ENCODE measurements at places on chromosomes 11 and 22.

DNA sequence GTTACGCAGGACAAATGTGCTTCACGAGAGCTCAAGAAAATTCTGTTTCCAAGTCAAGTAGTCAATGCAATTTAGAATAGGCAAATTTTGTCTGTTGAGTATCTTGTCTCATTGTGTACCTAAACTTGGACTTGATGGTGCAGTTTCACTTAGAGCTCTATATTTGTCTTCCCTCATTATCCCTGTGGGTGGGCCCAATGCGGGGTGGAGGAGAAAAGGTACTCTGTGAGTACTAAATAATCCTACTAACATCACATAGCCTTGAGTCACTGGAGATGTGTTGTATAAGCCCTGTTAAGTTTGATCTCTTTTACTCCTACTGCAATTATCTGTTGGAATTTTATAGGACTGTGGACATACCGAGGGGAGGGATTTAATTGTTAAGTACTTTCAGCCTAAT lies 331.2 kb downstream of the METTL15 start:
- no peak for DNase-seq

DNA sequence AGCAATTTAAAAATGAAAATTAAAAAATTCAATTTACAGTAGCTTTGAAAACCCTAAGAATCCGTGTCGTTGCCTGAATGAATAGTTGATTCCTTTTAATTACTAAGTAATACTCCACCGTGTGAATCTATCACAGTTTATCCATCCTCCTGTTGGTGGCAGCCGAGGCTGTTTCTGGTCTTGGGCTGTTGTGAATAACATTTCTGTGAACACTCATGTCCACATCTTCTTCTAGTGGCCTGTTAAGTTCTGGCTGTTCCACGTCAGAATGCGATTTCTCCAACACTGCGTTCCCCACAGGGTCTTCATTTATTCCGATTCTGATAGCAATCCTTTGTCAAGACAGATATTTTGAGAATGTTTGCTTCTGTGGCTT lies 223.0 kb downstream of the TBC1D22A start:
- no peak for DNase-seq

DNA sequence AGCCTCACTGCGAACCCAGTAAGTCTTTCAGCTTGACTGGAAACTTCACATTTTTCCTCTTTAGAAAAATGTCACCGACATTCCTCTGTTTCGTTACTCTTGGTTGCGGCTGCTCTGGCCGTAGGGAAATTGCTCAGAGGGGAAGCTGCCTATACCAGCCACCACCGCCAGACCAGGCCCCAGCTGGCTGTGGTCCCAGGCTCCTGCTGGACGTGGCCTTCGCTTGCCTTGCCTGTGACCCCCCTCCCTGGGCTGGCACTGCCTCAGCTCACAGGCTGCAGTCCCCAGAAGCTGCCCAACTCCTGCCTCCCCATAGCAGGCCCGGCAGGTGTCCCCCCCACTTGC lies 197.8 kb downstream of the MN1 start:
- DNase-seq: no peak

DNA sequence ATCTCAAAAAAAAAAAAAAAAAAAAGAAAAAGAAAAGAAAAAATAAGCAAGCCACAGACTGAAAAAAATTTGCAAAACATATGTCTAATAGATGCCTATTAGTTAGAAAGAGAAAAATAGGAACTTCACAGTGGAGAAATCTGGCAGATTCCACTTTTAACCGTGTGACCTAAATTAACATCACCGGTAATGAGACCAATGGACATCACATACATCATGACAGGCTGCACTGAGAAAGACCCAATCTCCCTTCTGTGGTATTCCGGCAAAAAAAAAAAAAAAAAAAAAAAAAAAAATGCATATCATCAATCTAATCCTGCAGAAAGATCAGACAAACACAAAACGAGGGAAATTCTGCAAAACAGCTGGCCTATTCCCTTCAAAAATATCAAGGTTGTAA lies 46.7 kb upstream of the CECR2 start:
- no peak for DNase-seq

- DNase-seq: no peak
Observed at GRCh38 chr11:69696749-69697468, 6.9 kb downstream of the FGF19 start.

DNA sequence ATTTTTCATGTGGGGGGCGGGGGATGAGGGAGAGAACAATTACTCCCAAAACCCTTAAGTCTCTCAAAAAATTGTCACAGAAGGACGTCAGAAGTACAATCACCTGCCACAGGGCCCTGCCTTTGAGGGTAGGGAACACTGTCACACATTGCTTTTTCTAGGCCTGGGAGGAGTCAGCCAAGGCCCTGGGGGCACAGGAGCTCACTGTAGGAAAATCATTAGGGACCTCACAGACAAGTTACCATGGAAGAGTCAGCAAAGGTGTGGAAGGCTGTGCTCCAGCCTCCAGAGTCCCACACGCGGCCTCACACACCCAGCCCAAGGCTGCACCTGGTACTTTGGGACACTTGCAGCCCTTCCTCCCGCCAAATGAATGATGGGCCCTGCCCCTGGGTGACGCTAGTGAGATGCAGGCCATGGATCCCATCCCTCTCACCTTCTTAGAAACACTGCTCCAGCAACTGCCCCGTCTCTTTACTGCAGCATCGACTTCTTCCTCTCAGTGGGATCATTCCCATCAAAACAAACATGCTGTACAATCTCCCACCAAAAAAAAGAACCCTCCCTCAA lies 3.3 kb downstream of the PLEKHA7 start:
- DNase-seq: no peak

DNA sequence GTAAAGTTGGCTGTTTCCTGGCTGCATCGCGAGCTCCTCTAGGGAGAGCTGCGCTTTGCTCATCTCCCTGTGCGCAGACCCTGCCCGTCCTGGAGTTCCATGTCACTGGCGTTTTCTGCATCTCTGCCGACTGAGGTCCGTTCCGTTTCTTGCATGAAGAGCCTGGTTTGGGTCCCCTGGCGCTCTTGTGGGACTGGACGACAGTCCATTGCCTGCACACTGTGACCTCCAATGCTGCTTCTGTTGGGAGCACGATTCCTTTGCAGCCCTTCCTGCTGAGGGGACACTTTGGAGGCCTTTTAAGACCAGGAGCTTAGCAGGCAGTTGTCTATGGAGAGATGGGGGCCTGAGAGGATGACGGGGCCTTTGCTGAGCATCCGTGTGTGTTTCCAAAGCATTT lies 90.3 kb downstream of the TBC1D22A start:
- no peak for DNase-seq

GRCh38 chr11:96105197-96105895 lies 181.4 kb upstream of the MTMR2 start:
- no peak for DNase-seq

DNA sequence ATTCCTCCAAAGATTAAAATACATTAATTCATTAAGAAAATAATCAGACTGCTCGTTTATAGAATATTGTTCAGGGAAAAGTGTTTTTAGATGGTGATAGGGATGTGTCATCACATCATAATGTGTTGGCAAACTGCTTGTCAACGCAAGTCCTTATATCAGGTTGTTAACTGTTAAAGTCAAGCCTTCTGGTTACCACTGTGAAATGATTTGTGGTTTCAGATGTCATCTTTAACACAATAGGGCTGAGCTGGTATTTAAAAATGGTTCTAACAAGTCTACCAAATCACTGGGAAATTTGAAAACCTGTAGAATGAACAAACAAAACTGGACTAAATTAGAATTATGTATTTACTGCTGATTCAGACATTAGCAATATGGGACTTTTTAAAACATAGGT lies 2.4 kb upstream of the MMP13 start:
- no peak for DNase-seq

- no peak for DNase-seq
Observed at GRCh38 chr22:42807185-42807584, 49.9 kb downstream of the ARFGAP3 start.

DNA sequence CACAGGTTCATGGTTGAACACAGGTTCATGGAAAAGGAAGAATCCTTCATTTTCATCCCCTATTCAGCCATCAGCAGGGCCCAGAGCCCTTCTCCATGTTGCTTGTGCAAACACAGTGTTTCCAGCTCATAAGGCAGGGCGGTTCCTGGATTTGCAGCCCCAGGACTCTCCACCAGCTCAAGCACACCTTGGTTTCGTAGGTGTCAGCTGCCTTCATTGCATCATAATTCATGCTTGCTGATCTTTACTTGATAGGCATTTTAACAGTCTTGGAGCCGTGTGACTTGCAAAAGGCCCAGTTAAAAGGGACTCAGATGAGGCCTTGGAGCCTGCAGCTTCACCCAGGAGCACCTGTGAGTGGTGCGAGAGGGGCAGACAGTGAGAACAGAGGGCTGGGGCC lies 318.1 kb upstream of the B3GAT1 start:
- DNase-seq: no peak

DNA sequence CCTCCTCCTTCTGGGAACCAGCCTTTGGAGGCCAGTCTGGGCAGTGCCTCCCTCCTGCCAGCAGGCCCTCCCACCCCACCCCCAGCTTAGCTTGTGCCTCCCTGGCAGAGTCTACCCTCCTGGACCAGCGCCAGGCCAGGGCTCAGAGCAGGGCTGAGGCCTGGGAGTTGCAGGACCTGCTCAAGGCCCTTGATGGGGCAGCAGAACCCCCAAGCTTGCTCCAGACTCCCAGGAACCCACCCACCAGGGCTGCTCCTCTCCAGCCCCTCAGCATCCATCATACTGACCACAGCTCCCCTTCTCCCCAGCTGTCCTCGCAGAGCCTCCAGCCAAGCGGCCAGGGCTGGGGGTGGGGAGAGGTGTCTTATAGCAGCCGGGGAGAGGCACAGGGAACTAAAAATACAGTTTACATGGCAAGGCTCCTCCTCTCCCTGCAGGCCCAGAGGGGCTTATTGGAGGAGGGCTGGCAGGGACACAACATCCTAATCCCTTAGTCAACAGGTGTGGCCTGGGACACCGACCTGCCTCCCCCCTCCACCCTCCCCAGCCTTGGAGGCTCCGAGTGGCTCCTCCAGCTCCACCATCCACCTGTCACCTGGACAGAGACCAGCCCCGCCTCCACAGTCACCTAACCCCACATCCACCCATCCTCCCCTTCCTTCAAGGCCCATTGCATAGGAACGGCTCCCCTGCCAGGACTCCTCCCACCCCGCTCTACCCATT lies 5.2 kb upstream of the MB start:
- no peak for DNase-seq
